ENCODE measurements at places on chromosomes 1 and 21.
A peak's percentile ranks its signal among the peaks of the same experiment; 100 is the strongest.

GRCh38 chr21:33390479-33390878, 12.7 kb upstream of the IFNGR2 start:
- no peak for DNase-seq

DNA sequence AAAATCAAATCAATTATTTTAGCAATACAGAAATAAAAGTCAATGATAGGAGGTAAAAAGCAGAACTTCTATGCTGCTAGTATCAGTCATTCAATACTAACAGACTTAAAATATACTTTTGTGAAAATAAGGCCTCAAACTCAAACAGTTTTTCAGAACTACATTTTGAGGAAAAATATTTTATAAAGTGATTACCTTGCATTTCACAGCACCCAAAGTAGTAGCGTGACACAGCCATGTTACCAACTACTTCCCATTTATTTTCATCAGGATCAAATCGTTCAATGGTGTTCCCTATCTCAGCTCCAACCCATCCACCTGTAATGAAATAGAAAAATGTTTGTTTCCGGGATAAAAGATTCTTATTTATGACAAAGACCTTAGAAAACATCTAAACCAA, 28.7 kb downstream of the TMEM69 start:
- no peak for DNase-seq

- DNase-seq, result no peak
Observed at GRCh38 chr1:86068841-86069756, 87.5 kb downstream of the COL24A1 start.

GRCh38 chr21:29342363-29342957, 43.7 kb downstream of the BACH1 start:
- DNase-seq, result peak; percentile 84

DNA sequence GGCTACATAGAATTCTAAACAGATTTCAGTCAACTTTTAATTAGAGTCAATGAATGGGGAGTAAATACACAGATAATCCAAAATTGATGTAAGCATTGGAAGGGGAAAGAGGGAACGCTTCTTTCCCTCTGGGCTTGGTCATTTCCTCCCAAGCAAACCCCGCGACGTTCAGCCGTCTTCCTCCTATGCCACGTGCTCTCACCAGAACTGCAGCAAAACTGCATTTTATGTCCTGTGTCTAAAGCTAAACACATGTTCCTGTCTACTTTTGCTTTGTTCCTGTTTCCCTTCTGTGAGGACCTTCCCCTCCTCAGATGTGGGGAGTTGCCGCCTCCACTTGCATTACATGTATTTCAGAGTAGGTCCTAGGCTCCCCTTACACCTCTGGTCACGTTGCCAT, 27.2 kb downstream of the UTP25 start:
- DNase-seq, result no peak

DNA sequence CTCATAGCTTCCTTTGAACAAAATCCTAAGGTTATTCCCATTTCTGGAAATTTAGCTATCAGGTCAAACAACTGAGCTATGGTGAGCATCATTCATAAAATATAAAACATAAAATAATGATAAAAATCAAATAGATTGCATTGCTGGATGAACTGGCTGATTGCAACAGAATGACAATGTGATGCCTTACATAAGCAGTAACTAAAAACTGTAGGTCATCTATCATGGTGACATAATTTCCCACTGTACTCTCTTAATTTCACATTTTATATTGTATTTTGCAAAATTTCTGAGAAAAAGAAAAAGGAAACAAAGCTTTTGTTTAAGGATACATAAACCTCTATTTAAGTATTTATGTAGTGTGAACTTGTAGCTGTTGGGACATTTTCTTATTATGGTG, 4.6 kb downstream of the PTGER3 start:
- DNase-seq, result no peak

DNA sequence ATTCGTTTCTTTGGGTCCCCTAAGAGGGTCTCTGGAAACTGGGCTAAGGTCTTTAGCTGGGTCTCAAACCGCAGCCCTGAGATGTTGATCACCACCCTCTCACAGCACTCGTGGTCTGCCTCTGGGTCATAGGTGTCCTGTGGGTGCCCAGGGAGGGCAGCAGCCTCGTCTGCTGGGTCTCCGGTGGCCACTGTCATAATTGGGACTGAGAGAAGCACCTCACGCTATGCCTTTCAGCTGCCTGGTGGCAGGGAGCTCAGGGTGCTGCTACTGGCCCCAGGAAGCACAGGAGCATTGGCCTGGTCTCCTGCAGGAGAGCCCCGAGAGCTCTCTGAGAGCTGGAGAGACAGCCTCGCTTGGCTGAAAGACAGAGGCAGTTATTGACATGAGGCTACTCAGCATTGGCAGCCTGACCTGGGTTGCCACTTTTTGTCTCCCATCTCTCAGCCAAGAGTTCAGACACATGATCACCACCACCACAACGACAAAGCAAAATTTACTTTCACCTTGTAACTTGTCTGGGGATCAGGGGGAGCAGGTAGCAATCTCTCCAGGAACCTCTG, 1.5 kb downstream of the KCNA2 start:
- no peak for DNase-seq

GRCh38 chr1:163250382-163250974, 47.8 kb upstream of the RGS5 start:
- no peak for DNase-seq

DNA sequence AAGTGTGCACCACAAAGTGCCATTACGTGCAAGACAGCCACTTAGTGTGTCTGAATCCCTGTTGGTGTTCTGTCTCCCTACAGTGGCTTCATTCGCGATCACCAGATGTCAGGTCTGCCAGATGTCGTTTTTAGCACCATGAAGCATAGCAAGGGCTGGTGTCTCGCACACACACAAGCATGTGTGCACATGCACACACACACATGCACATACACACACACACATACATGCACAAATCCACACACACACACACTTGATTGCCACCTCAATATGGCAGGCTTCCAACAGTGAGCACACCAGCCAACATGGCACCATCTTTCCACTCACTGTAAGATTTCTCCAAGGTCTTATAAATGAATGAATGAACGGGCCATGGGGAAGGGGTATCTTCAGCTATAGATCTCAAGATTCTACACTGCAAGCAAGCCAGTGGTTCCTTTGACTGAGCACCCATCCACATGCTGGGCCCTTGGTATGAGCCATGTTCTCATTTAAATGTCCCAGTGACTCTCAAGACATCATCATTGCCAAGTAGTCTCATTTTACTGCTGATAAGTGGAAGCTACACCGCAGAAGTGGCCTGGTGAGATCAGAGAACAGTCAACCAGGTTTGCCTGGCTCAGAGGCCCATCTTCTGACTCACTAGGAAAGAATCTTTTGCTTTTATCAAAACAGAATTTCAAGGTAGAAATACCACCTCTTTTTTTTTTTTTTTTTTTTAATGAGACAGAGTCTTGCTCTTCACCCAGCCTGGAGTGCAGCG, 84.9 kb downstream of the SIM2 start:
- no peak for DNase-seq

DNA sequence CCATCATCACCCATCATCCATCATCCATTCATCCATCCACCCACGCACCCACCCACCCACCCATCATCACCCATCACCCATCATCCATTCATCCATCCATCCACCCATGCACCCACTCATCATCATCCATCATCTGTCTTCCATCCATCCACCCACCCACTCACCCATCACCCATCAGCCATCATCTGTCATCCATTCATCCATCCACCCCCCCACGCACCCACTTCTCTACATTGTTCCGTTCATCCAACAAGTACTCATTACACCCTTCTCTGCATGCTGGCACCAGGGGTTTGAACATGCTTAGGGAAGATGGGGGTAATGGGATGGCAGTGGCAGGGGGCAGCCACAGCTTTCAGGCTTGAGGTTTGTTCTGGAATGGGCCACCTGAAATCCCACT, 82.1 kb downstream of the ADARB1 start:
- DNase-seq, result no peak
